Central memory CD8-positive, alpha-beta T cell (primary cell): ENCODE measurements at places on chromosomes 12 and 14.

DNA sequence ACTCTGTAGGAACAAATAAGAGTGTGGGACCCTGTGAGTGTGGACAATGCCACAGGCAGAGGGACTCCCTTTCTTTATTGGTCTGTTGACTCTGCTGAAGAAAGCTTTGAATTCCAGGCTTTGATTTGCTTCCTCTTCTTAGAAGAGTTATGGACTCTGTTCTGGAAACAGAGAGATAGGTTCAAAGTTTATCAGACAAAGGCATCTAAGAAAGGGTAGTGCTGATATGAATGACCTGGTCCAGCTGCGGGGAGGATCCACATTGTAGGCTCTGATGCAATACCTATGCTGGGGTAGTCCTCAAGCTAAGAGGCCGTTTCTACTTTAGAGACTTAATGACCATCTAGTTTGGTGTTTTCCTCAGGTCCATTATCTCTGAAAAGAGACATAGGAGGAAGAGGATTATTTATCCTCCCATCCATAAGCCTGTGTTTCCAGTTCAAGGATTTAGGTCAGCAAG lies 10.7 kb upstream of the IKZF4 start:
- DNase-seq, result no peak
- H3K27ac ChIP-seq, result no peak overlapping the region
- H3K4me3 ChIP-seq, result no peak overlapping the region
- H3K36me3 ChIP-seq, result peaks cover 6% of the 10 kb centered on the region
- no peaks in the 10 kb centered on the region for H3K27me3 ChIP-seq
- peaks cover 18% of the 10 kb centered on the region for H3K4me1 ChIP-seq

DNA sequence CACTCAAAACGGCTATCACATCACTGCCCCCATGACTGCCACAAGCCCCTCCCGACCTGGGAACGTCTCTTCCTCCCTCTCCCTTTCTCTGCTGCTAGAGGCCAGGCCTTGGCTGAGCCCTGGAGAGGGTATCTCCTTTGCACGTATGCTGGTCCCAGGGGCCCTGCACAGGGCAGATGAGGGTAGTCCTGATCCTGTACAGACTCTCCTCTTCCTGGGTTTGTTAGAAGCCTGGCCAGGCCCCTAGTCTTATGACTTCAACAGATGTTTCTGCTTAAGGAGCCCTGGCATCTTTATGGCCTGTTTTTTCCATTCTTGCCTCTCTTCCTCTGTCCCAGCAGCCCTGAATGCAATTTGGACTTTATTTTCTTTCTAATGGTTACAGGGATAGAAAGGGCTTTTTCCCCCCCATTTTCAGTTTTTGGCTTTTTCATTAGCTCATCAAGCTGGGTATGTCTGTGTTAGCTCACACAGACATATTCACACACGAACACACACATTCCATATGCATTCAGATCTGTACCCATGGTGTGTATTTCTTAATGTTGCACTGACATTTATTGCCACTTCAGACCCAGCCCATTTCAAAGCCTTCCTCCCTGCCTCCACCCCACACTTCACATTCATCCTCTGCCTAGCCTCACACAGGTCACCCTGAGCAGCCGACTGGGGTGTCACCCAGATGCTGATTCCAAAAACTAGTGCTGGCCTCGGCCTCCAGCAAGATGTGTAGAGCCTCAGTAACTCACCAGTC lies 203.2 kb downstream of the ZFP36L1 start:
- H3K4me3 ChIP-seq, result no peak overlapping the region
- H3K27ac ChIP-seq, result no peak overlapping the region
- no peak for DNase-seq
- no peaks in the 10 kb centered on the region for H3K36me3 ChIP-seq
- H3K4me1 ChIP-seq, result peaks cover 11% of the 10 kb centered on the region

- H3K27ac ChIP-seq, result no peak overlapping the region
- no peaks in the 10 kb centered on the region for H3K36me3 ChIP-seq
- DNase-seq, result no peak
- no peak overlapping the region for H3K4me3 ChIP-seq
- no peaks in the 10 kb centered on the region for H3K27me3 ChIP-seq
- no peaks in the 10 kb centered on the region for H3K4me1 ChIP-seq
Measured at GRCh38 chr12:6478416-6478815, 7.9 kb upstream of the VAMP1 start.

GRCh38 chr12:39272871-39273655 lies 169.9 kb downstream of the KIF21A start:
- H3K36me3 ChIP-seq, result no peaks in the 10 kb centered on the region
- no peak for DNase-seq
- peaks cover 6% of the 10 kb centered on the region for H3K4me1 ChIP-seq

DNA sequence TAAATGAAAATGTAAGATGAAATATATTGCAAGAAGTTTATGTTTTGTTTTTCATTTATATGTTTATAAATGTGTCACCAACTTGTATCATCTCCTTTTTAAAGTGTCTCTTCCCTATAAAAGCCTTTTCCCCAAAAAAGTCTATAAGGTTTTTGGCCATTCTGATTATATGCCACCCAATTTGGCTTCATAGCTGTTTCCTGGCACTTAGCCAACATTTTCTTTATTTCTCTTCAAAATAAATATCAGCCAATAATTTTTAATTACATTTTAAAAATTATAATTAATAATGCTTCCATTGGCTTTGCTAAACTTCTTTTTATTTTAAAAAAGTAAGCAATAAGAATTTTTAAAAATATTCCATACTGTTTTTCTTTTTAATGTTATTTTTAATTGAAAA lies 171.8 kb downstream of the RASSF9 start:
- no peaks in the 10 kb centered on the region for H3K27me3 ChIP-seq
- H3K4me1 ChIP-seq, result no peaks in the 10 kb centered on the region
- H3K27ac ChIP-seq, result no peak overlapping the region
- H3K4me3 ChIP-seq, result no peak overlapping the region
- H3K36me3 ChIP-seq, result peaks cover 2% of the 10 kb centered on the region

GRCh38 chr12:80282761-80283160 lies 161.3 kb upstream of the PTPRQ start:
- H3K36me3 ChIP-seq, result no peaks in the 10 kb centered on the region
- H3K27ac ChIP-seq, result no peak overlapping the region
- H3K4me3 ChIP-seq, result no peak overlapping the region
- H3K4me1 ChIP-seq, result no peaks in the 10 kb centered on the region
- DNase-seq, result no peak

GRCh38 chr12:131321988-131322387 lies 368.3 kb downstream of the ADGRD1 start:
- peaks cover under 1% of the 10 kb centered on the region for H3K27me3 ChIP-seq
- no peak overlapping the region for H3K27ac ChIP-seq
- no peak for DNase-seq

GRCh38 chr12:27595231-27595642 lies 71.2 kb downstream of the PPFIBP1 start:
- H3K36me3 ChIP-seq, result no peaks in the 10 kb centered on the region
- no peak for DNase-seq
- H3K4me1 ChIP-seq, result no peaks in the 10 kb centered on the region
- H3K27me3 ChIP-seq, result peaks cover 16% of the 10 kb centered on the region
- H3K27ac ChIP-seq, result no peak overlapping the region

DNA sequence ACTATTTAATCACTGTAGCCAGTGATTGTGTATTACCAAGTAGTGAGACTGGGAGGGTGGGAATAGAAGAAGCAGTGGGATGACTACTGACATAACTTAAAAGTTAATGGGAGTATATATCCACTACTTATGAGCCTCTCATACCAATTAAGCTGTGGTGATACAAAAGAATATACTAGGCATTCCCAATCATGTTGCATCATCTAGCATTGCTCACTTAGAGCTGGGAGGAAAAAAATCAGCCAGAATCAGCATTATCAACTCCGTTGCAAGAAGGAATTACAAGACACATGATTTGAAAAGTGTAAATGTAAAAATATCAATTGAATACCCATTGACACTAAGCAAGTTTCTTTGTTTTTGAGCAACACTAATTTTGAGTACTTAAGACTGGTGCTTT lies 745 bp upstream of the PPP1R36 start:
- no peak overlapping the region for H3K27ac ChIP-seq
- H3K27me3 ChIP-seq, result peaks cover 18% of the 10 kb centered on the region
- H3K36me3 ChIP-seq, result peaks cover 2% of the 10 kb centered on the region
- peak overlapping the region; percentile 38 for H3K4me3 ChIP-seq
